ENCODE measurements at places on chromosomes 11 and 22.

- no peak for DNase-seq
Measured at GRCh38 chr11:125176866-125177265, 12.3 kb downstream of the PKNOX2 start.

- no peak for DNase-seq
Measured at GRCh38 chr11:11078344-11079086, 220.7 kb upstream of the ZBED5 start.

DNA sequence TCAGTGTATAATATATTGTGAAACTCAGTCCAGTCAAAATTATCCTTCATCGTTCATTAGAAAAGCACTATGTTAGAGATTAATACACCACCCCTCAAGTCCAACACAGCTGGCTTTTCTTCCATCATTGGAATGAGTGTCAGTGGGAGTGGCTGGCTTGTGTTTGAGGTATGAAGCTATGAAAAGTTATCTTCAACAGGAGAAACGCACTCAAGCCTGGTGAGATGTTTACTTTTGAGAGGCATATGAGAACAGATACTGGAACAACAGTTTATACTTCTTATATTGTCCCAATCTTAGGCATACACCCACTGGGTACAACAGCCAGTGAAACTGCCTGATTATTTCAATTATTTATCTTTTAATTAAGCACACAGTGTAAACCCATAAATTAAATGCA lies 34.3 kb downstream of the PLEKHB1 start:
- no peak for DNase-seq

DNA sequence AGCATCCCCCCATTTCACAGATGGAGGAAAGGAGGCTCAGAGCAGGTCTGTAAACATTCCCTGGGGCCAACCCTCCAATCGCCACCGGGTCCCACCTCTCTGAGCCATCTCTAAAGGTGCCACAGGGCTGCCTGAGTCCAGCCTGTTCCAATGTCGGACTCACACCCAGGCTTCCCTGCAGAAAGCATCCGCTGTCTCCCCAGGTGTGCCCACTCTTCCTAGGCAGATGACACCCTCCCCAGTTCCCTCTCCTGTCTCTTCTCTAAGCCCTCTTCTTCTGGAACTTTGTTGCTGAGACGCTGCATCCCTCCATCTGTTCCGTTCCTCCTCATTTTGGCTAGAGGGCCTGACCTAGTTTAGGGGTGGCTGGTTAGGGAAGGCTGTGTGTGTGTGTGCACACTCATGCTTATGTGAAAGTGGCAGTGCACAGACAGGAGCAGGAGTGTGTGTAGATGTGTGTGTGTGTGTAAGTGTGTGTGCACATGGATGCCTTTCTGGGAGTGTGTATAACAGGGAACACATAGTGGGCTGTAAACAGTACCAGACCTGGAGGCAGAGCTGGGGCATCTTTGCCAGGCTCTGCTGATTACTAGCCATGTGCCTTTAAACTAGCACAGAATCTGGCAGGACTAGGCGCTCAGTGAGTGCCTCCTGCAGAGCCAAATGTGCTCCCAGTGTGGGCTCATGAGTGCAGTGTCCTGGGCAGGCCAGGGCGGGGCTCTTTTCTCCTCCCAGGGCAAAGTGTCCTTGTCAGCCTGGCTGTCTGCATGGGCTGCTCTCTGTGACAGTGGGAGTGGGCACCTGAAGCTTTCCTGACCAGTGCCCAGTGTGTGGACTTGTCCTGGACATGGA lies 77.3 kb upstream of the NECTIN1 start:
- DNase-seq = no peak

DNA sequence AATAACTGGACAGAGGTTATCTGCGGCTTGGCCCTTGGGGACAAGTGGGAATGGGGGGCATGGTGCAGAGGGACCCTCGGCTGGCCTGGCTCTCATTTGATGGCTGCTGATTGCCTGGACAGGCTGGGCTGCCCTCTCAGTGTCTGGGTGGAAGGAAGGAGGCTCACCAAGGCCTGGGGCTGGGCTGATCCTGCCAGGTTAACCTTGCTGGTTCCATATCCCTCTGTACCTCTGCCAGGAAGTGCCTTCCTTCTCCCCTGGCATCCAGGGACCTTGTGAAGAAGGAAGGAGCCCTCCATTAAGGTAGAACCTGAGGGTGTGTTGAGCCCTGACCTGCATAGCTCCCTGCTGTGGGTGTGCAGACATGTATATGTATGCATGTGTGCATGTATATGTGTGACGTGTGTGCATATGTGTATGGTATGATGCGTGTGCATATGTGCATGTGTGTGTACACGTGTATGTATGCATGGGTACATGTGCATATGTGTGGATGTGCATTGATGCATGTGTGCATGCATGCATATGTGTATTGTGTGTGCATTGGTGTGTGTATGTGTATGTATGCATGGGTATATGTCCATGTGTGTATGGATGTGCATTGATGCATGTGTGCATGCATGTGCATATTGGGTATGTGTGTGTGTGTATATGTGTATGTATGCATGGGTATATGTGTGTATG lies 433.9 kb downstream of the TBC1D22A start:
- DNase-seq = no peak

Data from non-pigmented ciliary epithelial cell (primary cell).